ENCODE measurements at places on chromosomes 5 and 9.
A peak's percentile ranks its signal among the peaks of the same experiment; 100 is the strongest.

DNA sequence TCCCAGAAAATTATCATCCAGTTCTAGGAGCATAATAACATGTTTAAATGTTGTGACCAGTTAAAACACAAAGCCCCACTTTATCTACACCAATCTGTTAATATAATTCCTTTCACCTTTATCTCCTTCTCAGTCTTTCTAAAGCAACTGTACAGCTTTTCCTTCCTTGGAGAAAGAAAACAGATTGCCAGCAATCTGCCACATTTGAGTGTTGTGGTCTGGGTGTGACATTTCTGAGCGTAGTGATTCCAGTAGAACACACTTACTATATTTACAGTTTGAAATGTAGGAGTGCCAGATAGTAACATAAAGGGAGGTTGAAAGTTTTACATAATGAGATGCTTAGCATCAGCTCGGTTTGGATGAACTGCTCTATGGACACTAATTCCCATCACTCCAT, 76.1 kb downstream of the KCNN2 start:
- DNase-seq, result no peak

DNA sequence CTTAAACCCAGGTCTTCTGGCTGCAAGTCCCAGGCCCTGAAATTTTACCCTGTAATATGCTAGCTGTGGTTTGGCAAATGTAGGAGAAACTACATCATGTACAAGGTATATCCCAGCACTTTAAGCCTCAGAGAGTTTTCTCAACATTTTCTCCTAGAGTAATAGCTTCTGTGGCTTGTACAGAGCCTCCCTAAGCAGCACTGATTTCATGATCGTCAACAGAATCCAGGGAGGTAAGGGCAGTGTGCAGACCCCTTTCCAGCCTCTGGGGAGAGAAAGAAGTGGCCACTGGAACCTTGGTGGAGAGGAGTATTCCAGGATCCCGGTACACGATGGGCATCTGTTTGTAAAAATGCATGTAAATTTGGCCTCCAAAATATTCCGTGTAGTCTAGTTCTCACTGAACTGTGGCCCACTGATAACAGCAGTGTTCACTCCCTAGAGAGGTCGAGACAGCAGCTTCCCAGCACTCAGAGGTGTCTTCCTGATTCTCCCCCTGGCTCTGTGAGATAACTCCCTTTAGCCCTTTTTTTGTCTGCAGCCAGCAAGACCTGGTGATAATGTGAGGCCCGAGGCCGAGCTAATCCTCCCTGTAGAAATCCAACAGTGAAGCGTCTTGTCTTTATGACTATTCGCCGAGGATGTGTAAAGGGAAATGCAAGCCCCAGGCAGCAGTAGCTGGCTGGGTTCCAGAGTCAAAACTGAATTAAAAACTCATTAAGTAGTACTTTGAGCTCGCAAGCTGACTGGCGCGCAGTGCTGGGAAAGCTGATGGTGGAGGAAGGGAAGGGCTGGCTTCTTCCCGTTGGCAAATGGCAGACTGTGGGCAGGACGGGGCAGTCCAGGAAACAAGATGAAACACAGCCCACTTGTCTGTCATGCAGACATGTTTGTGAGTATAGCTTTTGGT, 59.0 kb downstream of the MAP1B start:
- no peak for DNase-seq

- DNase-seq, result no peak
Measured at GRCh38 chr9:131999692-132000551, 79.7 kb downstream of the MED27 start.

DNA sequence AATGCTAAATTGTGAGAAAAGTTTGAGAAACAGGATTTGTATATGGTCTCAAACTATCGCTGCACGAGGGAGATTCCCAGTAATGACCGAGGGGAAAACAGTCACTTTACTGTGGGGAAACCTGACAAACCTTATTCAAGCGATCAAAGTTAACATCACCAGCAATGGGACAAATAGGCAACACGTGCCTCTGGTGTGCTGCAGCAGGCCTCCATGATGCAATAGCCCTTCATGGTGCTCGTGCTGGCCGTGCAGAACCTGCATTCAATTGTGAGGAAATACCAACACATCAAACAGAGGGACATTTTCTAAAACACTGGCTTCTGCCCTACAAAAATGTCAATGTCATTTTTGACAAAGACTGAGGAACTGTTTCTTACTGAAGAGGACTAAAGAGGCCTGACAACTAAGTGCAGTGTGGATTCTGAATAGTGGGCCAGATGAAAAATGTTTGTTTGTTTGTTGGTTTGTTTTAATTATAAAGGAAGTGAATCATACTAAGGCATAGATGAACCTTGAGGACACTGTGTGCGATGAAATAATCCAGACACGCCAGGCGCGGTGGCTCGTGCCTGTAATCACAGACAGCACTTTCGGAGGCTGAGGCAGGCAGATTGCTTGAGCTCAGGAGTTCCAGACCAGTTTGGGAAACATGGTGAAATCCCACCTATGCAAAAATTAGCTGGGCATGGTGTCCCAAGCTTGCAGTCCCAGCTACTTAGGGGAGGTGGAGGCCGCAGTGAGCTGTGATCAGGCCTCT, 17.6 kb upstream of the MARCHF6 start:
- DNase-seq, result no peak

DNA sequence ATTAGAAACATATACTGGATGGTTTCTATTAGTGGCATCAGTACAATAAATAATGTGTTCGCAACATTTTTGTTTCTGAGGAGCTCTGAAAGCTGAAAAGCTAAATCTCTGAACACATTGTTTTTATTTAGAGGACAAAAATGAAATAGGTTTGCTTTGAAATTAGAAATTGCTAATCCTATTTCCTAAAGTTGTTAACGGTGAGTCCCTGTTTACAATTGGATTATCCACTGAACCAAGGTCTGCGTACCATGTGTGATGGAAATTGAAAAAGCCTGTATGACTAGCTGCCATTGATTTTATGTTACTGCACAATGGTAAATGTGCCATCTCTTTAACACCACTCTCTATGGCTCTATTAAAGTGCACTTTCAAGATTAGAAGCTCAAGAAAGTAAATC, 297.7 kb upstream of the NUDT12 start:
- DNase-seq, result no peak

DNA sequence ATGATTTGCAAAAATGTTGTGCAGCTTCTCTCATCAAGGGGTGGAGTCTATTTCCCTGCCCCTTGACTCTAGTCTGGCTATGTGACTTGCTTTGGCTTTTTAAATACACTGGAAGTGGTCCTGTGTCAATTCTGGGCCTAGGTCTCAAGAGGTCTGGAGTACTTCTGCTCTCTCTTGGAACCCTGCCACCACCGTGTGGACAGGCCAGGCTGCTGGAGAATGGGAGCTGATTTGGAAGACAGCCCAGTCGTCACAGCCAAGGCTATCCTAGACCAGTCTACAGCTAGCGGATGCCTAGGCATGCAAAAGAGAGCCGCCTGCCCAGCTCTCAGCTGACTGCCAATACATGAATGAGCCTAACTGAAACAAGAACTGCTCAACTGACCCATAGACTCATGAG, 56.7 kb upstream of the CLINT1 start:
- no peak for DNase-seq

DNA sequence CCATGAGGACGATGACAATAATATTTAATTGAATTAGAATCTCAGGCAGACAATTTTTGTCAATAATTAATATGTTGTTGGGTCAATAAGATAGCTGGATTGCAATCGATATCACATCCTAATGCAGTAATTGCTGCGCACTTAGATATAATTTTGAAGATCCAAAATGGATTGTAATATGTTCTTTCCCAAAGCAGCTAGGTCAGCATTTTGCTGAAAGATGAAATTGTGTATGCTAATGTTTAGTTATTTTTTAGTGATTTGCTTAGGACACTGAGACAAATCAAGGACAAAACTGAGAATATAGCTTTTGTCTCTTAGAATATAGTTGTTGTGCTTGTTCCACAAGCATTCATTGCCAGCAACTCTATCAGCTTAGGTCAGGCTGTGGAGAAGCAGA, 389.9 kb downstream of the MTRR start:
- no peak for DNase-seq

DNA sequence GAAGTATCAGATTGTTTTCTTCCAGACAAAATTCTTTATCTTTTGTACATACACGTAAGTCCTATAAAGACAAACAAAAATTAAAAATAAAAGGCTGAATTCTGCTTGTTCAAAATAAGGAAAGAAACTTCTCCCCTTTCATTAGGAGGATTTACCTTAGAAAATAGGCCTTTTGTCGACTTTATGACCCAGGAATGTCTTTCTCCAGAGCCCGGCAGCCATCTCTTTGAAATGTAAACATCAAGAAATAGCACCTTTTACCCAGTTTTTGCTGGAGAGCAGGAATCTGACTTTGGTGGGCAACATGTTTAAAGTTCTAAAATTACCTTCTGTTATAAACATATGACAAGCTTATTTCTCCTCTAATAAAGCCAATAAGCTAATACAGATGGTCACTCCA, 373.0 kb upstream of the FTMT start:
- no peak for DNase-seq

DNA sequence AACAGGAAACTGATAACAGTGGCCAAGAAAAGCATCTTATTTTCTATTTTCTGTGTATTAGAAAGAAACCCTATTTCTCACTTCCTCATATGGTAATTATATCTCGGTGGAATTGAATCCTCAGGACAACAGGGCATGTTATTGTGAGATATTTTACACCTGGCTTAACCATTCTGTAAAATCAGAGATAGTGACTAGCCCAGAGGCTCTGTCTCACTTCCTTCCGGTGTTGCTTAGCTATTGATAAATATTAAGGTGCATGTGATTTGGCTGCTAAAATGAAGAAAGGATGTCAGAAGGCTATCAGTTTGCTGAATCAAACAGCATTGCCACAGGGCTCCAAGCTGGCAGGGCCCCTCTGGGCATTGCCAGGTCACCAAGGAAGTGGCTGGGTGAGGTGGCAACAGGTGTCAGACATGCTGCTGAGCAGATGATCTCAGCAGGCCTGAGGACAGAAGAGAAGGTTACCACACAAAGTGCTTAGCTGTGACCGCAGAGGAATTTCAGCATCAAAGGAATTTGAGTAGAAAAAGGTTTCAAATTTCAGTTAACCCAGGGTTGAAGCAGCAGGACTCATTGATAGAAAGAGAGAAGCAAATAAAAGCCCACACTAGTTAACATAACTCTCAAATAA, 330.7 kb downstream of the PDE4D start:
- DNase-seq, result no peak

GRCh38 chr9:131382850-131383729, 10.8 kb upstream of the PRRC2B start:
- DNase-seq, result no peak

- DNase-seq, result no peak
Measured at GRCh38 chr9:123616707-123617106, 260.7 kb downstream of the CRB2 start.

DNA sequence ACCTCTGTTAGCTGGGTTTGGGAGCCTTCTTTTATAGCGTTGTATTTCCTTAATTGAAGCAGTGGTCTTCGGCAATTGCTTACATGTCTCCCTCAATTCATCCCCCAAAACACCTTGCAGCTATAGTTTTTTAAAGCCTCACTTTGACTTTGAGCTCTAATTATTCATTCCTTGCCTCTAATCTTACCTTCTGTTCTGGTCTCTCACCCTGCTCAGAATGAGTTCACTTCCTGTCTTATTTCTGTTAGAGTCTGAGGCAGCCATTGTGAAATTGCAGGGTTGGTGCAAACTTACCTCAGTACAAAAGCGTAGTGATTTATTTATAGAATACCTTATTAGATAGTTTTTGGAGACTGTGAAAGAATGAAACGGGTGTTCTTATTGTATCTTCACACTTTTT, 35.0 kb downstream of the AOPEP start:
- no peak for DNase-seq

GRCh38 chr5:54944364-54944763, 41.0 kb downstream of the ESM1 start:
- peak; percentile 12 for DNase-seq

DNA sequence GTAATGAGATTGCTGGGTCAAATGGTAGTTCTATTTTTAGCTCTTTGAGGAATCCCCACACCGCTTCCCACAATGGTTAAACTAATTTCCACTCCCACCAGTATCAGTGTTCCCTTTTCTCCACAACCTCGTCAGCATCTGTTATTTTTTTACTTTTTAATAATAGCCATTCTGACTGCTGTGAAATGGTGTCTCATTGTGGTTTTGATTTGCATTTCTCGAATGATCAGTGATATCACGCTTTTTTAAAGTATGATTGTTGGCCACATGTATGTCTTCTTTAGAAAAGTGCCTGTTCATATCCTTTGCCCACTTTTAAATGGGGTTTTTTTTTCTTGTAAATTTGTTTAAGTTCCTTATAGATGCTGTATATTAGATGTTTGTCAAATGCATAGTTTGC, 73.5 kb downstream of the MTAP start:
- DNase-seq, result no peak

- DNase-seq, result no peak
Measured at GRCh38 chr9:81132318-81132717, 557.0 kb downstream of the TLE1 start.

DNA sequence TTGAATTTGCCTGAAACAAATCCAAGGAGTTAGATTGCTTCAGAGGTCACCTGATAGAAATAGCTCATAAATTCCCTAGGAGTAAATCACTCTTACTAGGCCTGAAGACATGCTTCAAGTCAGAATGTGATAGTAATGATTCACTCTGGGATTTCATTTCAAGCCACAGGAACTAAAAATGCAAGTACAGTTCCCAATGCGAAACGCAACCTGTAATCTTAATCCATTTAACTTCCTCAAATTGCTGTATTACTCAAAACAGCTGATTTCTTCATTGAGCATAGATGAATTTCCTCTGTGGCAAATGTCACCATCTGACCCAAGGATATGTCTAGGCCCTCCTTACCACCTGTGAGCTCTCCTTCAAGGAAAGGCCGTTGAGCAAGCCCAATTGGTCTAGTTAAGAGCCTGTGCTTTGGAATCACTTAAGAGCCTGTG, 32.1 kb upstream of the IL6ST start:
- DNase-seq, result no peak

DNA sequence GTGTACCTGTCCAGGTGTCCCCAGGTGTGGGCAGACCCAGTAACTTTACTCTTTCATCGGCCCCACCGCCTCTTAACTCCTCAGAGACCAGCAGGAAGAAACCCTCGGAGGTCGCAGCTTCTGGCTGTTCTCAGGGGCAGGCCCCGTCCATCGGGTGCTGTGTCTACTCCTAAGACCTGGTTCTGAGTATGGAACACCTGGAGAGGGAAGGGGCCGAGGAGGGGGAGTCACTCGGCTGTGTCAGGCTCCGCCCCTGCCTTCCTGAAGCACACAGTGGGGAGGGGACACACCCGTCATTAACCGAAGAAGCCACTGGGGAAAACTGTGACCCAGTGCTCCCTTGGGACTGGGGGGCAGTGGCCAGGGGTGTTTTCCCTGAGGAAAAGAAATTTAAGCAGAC, 22.3 kb downstream of the NTNG2 start:
- no peak for DNase-seq

GRCh38 chr9:117783828-117784227, 79.6 kb downstream of the TLR4 start:
- no peak for DNase-seq

DNA sequence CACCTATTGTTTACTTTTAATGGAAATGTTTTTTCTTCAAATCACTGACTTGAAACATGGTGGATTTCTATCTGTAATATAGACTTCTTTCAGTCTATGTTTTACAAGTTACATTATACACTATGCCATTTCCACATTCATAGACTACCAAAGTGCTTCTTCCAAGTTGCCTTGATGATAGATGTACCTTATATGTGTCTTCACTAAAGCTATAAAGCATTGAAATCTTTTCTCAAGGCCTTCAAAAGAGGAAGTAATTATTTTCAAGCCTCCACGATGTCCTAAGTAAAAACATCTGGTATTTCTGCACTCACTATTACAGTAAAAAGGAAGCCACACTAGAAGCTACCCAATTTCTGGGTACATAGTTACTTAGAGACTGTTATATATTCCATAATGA, 113.3 kb downstream of the FGF10 start:
- no peak for DNase-seq
